Effector memory CD8-positive, alpha-beta T cell (primary cell): ENCODE measurements at places on chromosomes 6 and 20.

DNA sequence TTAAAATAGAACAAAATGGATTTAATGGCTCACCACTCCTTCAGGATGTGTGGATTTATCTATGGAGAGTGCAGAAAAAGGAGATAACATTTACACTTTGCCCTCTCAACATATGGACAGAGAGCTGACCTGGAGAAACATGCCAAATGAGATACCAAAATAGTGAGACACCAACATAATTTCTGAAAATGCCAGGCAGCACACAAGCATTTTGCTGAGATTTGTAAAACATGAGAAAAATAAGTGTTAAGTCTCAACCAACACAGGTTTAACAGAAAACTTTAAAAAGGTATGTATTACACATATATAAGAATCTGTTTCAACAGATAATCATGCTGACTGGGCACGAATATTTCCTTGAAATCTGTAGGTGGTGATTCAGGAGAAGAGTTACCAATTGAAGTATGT, 145.2 kb downstream of the REV3L start:
- H3K36me3 ChIP-seq: peaks cover 18% of the 10 kb centered on the region
- no peaks in the 10 kb centered on the region for H3K27me3 ChIP-seq
- H3K4me1 ChIP-seq: peaks cover 3% of the 10 kb centered on the region
- H3K4me3 ChIP-seq: no peak overlapping the region
- no peak for DNase-seq

DNA sequence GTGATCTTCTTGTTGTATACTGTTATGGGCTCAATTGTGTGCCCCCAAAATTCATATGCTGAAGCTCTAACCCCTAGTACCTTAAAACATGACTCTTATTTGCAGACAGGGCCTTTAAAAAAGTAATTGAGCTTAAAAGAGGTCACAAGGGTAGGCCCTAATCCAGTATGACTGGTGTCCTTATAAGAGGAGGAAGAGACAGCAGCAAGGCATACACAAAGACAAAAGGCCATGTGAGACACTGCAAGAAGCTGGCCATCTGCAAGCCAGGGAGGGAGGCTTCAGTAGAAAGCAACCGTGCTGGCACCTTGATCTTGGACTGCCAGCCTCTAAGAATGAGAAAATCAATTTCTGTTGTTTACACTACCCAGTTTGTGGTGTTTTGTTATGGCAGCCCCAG, 8.4 kb downstream of the CAGE1 start:
- H3K27me3 ChIP-seq: peaks cover 10% of the 10 kb centered on the region
- H3K4me1 ChIP-seq: no peaks in the 10 kb centered on the region
- no peak overlapping the region for H3K27ac ChIP-seq
- DNase-seq: no peak
- no peak overlapping the region for H3K4me3 ChIP-seq

DNA sequence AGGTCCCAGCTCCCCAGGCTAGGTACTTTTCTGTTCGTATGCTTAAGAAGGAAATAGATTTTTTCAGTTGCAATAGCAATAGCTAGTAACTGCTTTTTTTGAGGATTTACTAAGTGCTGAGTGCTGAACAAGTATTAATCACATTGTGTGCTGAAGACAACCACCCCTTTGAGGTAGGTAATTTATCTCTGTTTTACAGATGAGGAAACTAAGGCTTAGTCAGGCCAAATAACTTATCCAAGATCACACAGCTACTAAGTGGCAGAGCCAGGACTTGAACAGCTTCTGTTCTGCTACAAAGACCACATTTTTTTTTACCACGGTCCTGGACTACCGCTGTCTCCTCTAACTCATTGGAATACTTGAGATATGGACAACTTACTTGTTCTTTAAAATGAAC, 39.8 kb downstream of the LRRN4 start:
- peaks cover 8% of the 10 kb centered on the region for H3K4me1 ChIP-seq
- H3K4me3 ChIP-seq: no peak overlapping the region
- peaks cover 43% of the 10 kb centered on the region for H3K36me3 ChIP-seq
- no peak for DNase-seq

DNA sequence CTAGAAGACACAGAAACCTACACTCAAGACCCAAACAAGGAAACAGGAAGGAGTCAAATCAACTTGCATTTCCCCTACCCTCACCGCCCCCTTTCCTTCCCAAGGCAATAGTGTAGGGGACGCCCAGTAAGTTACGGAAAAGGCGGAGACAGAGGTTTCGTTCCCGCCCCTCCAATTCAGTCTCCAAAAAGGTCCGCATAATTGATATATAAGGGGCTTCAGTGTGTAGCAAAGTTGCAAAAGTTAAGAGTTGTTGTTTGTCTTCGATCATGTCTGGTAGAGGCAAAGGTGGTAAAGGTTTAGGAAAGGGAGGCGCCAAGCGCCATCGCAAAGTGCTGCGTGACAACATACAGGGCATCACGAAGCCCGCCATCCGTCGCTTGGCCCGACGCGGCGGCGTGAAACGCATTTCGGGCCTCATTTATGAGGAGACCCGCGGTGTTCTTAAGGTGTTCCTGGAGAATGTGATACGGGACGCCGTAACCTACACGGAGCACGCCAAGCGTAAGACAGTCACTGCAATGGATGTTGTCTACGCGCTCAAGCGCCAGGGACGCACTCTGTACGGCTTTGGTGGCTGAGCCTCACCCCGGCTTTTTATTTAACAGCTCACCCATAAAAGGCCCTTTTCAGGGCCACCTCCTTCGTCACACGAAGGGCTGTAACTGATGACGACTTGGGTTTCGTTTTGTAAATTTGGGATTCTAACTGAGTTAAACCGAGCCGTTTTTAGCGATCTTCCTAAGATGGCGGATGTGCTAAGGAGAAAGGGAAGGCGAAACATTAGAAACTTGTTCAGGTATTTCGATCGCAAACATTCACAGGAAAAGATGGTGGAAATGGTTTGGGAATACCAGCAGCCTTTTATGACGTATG, 124.6 kb upstream of the BTN3A2 start:
- peak; percentile 60 for DNase-seq
- H3K36me3 ChIP-seq: peaks cover 26% of the 10 kb centered on the region
- no peaks in the 10 kb centered on the region for H3K27me3 ChIP-seq
- peak overlapping the region; percentile 81 for H3K4me3 ChIP-seq
- peaks cover 15% of the 10 kb centered on the region for H3K4me1 ChIP-seq

- H3K27me3 ChIP-seq: no peaks in the 10 kb centered on the region
- no peak overlapping the region for H3K27ac ChIP-seq
- no peak overlapping the region for H3K4me3 ChIP-seq
- DNase-seq: no peak
These were observed 45.8 kb downstream of the RGS17 start for GRCh38 chr6:153085239-153085638.
